ENCODE measurements at places on chromosomes 1 and 21.

- DNase-seq: no peak
Observed at GRCh38 chr1:232968965-232969364, 18.6 kb downstream of the NTPCR start.

DNA sequence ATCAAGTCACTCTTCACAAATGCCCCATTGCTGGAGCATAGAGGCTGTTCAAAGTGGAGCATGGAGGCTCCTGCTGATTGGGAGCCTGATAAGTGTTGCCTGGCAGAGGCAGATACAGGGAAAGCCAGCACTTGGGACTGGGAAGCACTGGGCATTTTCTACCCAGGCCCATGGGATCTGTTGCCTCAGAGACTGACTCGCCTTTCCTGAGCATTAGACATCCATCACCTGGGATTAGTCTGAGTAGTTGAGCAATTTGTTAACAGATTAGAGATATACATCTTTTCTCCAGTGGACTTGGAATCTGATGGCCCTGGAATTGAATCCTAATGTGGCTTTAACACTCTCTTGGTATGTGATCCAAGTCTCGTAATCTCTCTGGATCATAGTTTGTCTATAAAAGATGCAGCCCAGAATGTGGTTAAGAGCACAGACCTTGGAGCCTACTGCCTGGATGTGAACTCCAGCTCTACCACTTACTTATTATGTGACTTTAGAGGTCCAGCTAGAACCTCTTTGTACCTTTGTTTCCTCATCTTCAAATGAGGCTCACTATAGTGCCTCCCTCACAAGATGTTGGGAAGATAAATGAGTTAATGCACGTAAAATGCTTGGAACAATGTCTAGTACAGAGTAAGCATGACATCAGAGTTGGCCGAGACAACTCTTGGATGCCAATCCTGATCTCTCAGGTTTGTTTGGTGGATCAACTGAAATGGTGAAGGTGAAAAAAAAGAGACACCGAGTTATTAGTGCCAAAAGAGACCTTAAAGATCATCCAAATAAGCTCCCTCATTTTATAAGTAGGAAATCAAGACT, 38.3 kb upstream of the NRDC start:
- DNase-seq: no peak

GRCh38 chr1:158334526-158335212, 3.3 kb upstream of the CD1B start:
- no peak for DNase-seq

- DNase-seq: no peak
Observed at GRCh38 chr1:6623269-6623965, 1.3 kb upstream of the THAP3 start.

DNA sequence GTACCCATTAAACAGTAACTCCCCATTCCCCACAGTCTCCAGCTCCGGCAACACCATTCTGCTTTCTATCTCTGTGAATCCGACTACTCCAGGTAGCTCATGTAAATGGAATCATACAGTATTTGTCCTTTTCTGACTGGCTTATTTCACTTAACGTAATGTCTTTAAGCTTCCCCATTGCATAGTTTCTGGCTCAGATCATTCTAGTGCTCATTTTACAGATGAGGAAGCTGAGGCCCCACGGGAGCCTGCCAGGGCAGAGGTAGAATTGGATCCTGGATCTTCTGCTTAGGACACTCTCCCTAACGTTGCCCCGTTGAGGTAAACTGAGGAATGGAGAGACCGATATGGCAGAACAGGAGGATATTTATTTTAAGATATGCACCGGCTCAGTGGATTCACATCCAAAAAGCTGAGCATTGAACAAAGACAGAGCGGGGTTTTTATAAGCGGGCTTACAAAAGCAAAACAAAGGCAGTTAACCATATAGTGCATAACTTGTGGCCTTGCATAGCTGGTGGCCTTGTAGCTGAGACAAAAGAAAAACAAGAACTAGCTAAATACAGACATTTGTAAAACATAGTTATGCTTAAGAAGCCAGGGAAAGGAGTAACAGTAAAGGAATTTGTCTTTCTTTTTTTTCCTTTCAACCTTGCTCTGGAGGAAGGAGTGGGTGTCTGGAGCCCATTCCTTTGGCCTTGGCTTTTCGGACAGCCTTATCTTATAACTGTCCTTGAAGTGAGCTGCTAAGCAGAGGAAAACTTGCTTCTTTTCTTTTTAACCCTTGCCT, 15.3 kb upstream of the KLHDC8A start:
- DNase-seq: no peak

DNA sequence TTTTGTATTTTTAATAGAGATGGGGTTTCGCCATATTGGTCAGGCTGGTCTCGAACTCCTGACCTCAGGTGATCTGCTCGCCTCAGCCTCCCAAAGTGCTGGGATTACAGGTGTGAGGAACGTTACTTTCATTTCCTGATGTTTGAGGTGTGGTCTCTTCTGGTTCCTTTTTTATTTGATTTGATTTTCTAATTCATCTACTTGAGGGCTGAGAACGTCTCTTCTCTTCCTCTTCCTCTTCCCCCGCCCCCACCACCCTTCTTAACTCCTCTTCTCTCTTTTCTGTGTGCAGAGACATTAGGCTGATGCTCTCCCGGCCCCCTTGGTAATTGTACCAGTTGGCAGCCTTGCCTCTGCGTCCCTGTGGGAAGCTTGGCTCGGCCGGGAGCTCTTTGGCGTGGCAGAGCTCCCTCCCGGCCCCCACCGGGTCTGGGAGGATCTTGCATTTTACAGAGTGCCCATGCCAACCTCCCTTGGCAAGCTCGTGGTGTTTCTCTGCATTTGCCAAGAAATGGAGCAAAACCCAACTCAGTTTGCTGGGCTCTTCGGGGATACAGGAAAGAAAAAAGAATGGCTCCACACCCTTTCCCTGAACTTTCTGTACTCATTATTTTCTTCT, 19.9 kb downstream of the CRYAA start:
- no peak for DNase-seq

GRCh38 chr1:231953660-231954059, 327.1 kb downstream of the DISC1 start:
- no peak for DNase-seq

GRCh38 chr1:64681043-64681442, 63.8 kb upstream of the RAVER2 start:
- DNase-seq: no peak

- no peak for DNase-seq
Observed at GRCh38 chr1:52574594-52574993, 21.7 kb upstream of the TUT4 start.

- DNase-seq: no peak
Observed at GRCh38 chr1:184359909-184360308, 26.9 kb upstream of the C1orf21 start.

- no peak for DNase-seq
Observed at GRCh38 chr1:212077028-212077427, 41.5 kb downstream of the DTL start.

DNA sequence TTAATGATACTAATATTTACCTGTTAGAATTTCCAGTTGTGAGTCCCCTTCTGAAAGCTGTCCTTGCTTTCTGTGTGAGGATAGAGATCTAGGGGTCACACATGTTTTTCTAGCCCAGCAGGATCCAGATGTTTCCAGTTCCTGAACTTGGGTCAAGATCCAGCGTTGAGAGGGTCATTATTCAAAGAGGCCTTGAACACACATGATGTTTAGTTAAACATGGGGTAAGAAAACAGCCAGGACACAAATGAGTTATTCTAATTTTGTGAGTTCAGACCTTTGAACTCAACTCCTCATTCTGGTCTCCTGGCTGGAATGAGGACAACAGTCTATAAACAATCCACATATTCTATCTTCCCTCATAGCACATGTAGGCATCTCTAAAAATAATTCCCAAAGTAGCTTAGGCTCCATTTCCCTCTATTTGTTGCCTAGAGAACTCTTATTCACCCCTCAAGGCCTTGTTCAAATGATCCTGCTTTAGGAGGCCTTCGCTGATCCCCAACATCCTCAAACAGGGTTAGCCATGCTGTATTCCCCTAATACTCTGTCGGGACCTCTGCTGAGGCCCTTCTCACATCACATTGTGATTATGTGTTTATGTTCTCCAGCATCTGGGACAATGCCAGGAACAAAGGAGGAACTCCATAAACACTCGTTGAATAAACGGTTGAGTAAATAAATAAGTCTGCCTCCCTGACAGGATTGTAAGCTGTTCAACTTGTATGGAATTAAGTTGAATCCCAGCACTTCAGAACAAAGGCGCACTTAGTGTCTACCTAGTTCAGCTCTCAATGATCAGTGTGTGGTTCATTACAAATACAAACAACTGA, 15.0 kb upstream of the KCNN3 start:
- no peak for DNase-seq

- no peak for DNase-seq
Observed at GRCh38 chr1:10649517-10650201, 146.8 kb downstream of the CASZ1 start.

DNA sequence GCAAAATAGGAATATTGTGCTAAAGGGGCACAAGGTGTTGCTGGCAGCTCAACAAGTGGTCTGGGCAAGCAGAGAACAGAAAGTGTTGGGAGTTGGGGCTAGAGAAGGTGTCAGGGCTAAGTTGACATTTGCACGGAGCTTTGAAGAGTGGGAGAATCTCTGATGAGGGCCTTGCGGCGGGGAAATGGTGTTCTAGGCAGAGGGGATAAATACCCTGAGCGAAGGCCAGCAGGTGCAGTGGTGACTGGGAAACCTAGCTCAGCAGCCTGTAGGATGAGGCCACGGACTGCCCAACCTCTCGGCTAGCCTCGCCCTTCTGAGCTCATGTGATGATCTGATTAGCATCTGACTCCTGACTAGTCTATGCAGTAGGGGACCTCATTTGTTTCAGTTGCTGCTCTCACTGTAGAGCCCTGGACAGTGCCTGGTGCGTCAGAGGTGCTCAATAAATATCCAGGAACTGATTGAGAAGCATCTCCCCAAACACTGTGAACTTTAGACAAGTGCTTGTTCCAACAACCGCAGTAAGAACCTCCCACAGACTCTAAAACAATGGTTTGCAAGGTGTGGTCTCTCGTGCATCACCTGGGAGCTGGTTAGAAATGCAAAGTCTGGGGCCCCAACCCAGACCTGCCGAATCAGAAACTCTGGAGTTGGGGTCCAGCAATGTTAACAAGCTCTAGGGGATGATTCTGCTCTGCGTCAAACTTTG, 1.0 kb upstream of the FOXO6 start:
- no peak for DNase-seq

GRCh38 chr21:35995522-35996088, 64.7 kb downstream of the SETD4 start:
- DNase-seq: no peak

GRCh38 chr21:16579538-16579937, 849.8 kb downstream of the USP25 start:
- no peak for DNase-seq

DNA sequence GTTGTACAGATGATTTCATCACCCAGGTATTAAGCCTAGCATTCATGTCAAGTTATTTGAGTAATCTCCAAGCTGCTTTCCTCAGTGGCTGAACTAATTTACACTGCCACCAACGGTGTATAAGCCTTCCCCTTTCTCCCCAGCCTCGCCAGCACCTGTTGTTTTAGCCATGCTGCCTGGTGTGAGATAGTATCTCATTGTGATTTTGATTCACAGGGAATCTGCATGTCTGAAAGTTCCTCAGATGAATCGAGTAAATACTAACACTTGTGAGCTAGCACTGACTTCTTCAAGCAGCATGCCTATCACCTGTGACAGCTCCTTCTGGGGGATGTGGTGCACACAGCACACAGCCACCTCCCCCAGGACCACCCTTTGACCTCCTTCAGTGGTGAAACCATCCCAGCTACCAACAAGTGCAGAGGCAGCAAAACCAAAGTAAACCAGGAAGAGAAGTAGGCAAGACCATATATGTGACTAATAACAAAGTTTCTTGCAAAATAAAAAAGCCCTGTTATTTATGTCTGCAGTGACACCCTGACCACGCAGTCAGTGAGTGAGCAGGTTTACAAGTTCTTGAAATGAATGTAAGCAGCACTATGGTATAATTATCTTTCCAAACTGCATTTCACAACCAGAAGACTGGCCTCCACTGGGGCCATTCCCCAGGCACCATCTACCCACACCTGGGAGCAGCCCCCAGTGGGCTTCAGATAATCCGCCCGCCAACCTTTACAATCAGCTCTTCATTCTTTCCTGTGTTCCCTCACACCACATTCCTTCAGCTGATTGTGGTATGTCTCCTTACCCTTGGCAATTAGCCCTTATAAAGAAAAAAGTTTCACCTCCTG, 173.8 kb downstream of the ETS2 start:
- DNase-seq: no peak

DNA sequence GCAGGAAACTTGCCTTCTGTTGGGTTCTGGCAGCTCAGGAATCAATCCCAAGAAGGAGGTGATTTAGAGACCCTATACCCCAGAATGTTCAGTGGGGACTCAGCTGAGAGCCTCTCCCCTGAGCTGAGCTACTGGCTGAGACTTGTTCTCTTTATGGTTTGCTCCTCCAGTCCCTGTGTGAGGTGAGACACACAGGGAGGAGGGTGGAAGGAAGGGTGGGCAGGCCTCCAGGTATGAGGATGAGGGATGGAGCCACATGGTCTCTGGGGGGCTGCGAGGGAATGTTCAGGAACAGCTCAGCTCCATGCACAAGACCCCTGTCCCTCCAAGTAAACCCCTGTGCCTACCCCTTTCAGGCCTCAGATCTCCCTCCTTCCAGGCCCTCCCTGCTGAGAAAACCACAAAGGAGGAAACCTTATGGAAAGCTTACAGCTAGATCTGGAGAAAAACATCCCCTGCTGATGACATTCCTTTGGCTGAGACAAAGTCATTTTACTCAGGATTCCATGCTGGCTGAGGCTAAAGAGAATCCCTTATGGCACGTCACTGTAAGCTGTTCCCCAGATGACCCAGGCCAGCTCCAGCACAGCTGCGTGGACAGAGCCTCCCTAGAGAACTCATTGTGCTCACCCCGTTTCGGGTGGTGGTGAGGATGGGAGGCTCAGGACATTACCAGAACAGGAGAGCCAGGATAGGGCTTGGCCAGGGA, 91.5 kb upstream of the IPO9 start:
- DNase-seq: no peak

GRCh38 chr1:158035976-158036583, 42.6 kb downstream of the KIRREL1 start:
- DNase-seq: peak; percentile 3

GRCh38 chr1:168499688-168500049, 44.1 kb downstream of the XCL2 start:
- no peak for DNase-seq

DNA sequence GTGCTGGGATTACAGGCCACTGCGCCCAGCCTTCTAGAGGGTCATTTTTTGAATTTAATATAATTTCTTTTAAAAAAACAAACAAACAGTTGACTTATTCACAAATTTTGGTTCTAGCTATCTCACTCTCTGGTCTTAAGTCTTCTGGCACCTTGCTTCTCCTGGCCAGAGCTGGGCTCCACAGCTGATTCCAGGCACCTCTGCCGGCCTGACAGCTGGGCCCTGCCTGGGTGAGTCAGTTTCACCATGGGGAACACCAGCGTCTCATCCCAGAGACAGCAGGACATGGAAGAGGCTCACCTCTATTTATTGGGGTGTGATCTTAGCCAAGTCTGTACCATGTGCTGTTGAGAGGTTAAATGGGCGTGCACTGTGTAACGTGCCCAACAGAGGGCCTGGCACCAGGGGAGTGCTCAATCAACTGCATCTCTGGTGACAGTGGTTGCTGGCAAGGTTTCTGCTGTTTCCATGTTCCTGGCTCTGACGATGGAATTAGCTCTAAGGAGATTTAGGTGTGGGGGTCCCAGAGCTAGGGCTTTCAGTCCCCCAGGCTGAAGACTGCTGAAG, 956 bp downstream of the CPLANE2 start:
- peak; percentile 22 for DNase-seq

GRCh38 chr21:45228656-45229240, 58.9 kb downstream of the POFUT2 start:
- DNase-seq: no peak
